ENCODE measurements at places on chromosomes 5 and 9.

GRCh38 chr9:124820698-124821623 lies 32.3 kb upstream of the WDR38 start:
- no peak for DNase-seq

DNA sequence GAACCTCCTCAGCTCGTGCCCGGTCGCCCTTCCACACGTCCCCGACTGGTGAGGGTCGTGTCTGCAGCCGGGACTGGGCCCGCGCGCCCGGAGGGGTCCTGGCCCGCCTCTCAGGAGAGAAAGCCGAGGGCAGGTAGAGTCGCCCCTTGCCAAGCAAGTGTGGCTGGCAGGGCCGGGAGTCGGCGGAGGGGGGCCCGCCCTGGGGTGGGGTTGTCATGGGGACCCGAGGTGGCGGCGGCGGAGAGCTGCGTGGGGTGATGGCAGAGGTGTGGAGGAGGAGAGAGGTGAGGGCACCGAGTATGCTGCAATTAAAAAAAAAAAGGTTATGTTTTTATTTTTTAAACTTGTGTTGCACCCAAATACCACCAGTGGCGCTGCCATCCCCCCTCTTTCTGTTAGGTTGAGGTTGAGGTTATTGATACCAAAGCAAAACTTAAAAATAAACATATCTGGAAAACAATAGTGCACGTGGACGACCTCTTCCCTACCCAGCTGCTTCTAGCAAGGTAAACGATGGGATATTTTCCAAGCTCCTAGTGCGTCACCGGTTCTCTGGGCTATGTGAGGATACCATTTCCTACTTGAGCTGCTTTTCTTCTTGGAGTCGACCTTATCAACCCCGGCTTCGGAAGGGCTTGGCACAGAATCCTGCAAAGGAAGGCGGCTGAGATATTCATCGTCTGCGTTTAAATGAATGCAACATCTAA lies 660 bp downstream of the SCAMP1 start:
- peak; percentile 35 for DNase-seq

DNA sequence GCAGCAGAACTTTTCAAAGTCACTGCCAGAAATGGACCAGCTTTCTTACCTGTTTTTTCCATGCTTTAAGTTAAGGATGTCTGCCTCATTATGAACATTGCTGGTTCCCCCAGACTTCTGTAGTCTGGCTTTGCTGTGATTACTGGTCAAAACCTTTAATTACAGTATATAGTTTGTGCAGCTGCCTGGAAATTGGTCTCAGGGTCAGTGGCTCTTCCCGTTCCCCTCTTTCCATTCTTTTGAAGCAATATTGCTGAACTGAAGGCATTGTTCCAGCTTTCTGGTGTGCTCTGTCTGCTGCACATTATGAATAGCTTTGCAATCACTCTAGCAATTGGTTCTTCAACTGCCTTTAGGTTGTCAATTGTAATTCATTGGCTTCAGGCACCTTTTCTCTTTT lies 206.5 kb downstream of the ARL15 start:
- DNase-seq, result no peak

GRCh38 chr9:92440751-92441046 lies 16.4 kb upstream of the OMD start:
- DNase-seq, result no peak

DNA sequence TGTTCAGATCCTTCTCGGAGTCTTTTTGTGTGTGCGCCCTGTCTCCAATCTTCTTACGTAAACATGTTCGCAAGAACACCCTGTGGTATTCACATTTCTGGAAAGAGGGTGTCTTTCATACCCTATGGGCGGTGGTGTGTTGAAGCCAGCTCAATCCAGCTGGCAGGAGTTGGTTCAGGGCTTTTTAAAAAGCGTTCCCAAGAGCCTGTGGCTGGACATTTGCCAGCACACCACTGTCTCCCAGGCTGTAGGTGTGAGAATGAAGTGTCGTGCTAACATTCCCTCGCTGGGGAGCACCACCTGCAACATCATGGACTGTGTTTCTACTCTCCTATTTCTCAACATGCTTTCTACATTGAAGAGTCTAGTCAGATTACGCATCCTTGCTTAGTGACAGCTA lies 51.7 kb downstream of the S1PR3 start:
- DNase-seq, result no peak

- no peak for DNase-seq
Measured at GRCh38 chr9:93205045-93205768, 21.3 kb downstream of the WNK2 start.

GRCh38 chr5:2898661-2899060 lies 147.2 kb upstream of the IRX2 start:
- DNase-seq, result no peak

Measured in stimulated activated CD8-positive, alpha-beta memory T cell treated with anti-CD3 and anti-CD28 coated beads, Interleukin-7, amount 100 ng/mL, for 24 hours (primary cell).